GM12864 (cell line): ENCODE measurements at places on chromosomes 2 and 18.

DNA sequence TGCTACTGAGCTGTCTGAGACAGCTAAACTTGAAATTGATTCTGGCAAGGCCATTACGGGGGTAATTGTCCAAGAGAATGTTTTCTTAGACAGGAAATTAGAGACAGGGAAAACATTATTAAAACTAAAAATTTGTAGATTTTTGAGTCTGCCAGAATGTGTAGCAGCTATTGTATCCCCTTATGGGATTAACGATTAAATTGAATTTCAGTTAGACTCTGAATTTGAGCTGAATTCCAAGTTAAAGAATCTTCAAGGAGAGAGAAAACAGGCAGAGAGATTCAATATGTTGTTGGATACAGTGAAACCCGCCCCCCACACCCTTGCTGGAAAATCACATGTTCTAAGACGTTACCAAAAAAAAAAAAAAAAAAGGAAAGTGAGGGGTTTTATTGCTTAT, 32.7 kb upstream of the CCDC68 start:
- no peak for DNase-seq

GRCh38 chr2:226715347-226715990, 84.2 kb downstream of the IRS1 start:
- DNase-seq, result no peak

- no peak for DNase-seq
Measured at GRCh38 chr2:42087137-42087856, 39.5 kb downstream of the PKDCC start.

GRCh38 chr2:118622913-118623312, 224.5 kb downstream of the EN1 start:
- no peak for DNase-seq

DNA sequence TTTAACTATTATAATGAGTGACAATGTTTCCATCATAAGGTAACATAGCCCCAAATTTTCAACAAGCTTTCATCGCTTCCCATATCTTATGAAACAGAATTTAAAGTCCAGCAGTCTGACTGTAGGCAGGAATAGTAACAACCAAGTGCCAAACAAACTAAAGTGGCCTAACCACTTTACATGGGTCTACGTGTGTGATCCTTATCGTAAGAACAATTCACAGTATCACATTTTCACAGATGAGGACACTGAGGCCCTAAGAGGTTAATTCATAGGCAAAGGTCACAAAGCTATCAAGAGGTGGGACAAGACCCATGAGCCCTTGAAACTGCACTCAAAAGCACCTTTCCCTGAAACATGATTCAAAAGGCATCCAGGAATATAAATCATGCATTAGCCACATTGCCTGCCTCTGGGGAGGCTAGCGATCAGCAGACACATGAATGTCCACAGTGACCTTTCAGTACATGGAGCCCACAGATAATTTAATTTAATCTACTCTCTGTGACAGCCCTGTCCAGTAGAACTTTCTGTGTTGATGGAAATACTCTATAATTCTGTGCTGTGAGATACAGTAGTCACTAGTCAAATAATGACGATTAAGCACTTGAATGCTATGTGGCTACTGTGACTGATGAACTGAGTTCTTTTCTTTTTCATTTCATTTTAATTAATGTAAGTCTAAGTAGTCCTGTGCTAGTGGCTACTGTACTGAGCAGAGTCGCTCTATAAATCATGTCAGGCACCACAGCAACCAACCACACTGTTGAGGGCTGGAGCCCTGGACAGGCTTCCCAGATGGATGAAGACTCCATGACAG, 30.3 kb downstream of the KIDINS220 start:
- no peak for DNase-seq

DNA sequence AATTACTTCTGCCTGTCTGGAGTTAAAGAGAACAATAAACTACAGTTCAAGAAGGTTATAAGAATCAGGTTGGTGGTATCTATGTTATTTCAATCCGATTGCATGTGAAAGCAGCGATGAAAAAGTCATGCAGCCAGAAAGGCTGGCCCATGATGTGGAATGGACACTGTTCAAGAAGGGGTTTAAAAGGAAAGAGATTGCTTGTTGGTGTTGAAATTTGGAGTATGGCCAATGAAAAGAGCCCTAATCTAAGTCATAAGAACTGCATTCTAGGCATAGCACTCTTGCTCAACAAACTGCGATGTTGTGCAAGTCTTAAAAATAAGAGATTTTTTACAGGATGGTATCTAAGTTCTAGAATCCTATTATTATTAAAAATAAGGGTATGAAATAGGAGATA, 61.3 kb downstream of the EFEMP1 start:
- DNase-seq, result no peak

GRCh38 chr2:158253170-158253569, 151.5 kb downstream of the UPP2 start:
- DNase-seq, result no peak
